ENCODE measurements at places on chromosomes 6 and 20. TPM values are rescaled to one million over a fixed set of nuclear protein-coding genes. Genes with fewer than 3 reads are reported as not detected.

The EPHA7 gene
- 1.4 TPM for total RNA-seq

The PSMB8 gene
- total RNA-seq = 73.2 TPM

The CD93 gene
- 8.6 TPM for total RNA-seq

The SFTA2 gene
- not detected for total RNA-seq

The ISM1 gene
- total RNA-seq = 0.26 TPM

Data from epithelial cell of alveolus of lung (primary cell).